CD4-positive, alpha-beta T cell treated with Interleukin-4 for 4 hours (primary cell): ENCODE measurements at places on chromosomes 5 and 9.
A peak's percentile ranks its signal among the peaks of the same experiment; 100 is the strongest.

GRCh38 chr5:58999804-59000203 lies 416.9 kb downstream of the RAB3C start:
- no peak for DNase-seq

- DNase-seq, result peak; percentile 15
Measured at GRCh38 chr9:92378865-92379560, 25.4 kb downstream of the OGN start.

- no peak for DNase-seq
Measured at GRCh38 chr5:140953234-140953633, 13.0 kb upstream of the PCDHAC2 start.

DNA sequence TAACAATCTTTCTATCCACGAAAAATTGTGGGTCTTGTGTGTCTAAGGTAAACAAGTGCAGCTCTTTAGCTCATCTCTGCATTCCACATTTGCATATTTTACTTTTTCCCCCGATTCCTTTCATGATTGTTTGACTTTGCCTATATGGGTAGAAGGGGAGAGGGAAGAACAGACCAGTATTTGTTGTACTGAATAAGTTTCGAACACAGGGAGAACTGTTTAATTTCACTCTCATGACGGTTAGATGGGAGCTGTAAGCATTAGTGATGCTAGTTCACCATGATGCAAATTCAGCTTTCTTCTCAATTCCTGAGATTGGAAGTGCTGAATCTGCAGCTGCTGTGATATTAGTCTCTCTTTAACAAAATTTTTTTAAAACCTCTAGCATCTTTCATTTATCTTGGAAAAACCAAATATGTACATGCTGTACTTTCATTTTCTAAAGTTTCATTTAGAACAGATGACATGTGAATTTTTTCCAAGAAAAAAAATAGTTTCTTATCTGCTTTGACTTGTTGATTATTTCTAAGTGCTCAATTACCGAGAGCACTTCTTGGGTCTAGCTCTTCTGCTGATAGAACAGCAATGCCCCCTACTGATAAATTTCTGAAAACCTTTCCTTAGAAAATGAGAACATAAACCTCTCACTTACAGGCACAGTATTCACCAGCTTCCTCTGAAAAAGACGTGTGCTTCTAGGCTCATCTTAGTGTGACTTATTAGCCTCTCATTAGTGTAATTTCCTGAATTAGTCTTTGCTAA lies 149.5 kb downstream of the BAAT start:
- DNase-seq, result no peak

DNA sequence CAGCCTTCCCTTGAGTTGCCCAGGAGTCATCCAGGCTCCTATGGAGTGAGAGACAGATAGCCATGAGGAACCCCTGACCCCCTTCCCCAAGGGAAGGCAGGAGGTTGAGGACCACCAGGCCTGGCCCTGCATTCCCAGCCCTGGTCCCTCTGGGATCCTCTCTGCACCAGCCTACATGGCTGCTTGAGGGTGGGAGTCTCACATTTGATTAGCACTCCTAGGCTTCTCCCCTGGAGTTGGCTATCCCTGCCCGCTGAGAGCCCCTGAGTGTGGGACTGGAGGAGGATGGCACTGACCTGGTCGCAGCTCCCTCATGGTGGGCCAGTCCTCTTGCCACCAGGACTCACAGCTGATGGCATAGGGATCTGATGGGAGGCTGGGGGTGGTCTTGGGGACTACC lies 46.7 kb downstream of the SAR1B start:
- DNase-seq, result no peak

DNA sequence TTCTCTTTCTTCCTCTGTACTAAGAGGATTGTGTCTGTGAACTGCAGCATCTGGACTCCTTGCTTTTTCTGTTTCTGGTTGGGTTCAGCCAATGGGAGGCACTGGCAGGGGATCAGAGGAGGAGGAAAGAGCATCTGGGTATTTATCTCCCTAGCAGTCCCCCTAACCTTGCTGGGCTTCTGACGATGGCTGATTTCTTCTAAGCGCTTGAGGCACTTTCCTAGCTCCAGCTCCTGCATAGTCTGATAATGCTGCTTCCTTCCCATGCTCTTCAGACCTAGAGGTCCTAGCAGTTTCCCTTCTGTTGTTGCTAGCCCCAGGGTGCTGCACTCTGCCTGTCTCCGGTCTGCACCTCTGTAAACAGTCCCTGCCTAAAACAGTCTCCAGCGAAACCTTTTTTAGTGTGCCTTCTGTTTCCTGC lies 225.1 kb downstream of the PDZD2 start:
- no peak for DNase-seq

DNA sequence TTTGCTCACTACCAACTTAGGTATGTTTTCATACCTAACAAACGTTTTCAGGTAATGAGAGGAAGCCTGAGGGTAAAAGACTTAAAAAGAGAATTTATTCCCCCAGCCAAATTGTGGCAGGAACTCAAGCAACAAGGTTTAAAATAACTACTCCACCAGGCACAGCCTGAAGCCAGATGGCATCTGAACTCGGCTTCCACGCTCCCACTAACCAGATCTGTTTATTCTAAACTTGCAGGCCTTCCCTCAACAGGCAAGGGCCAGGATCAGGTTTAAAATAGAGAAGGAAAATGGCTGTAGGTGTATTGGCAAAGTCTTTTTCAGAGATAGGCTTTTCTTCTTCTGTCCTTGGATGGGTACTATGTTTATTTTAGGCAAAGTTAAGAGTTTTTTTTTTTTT lies 89.4 kb downstream of the OTULIN start:
- DNase-seq, result no peak

- DNase-seq, result no peak
Measured at GRCh38 chr9:101453776-101454570, 18.4 kb upstream of the ALDOB start.

- no peak for DNase-seq
Measured at GRCh38 chr5:162429142-162429541, 361.6 kb downstream of the GABRG2 start.

- DNase-seq, result no peak
Measured at GRCh38 chr5:136776022-136776927, 410.9 kb upstream of the TRPC7 start.

DNA sequence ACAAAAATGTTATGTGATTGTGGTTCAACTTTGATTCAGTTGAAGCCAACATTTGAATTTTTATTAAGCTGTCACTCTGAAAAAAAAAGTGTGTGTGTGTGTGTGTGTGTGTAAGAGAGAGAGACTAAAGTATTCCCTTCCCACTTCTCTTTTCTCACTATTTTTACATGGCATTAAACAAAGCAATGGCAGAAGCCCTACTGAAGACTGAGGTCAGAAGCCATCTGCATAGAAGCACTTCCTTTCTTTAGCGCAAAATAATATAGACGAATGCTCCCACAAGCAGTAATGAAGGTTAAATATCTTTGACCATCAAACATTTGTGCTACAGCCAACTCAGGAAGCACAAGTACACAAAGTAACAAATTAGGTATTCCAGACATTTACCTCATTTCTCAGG lies 540.5 kb downstream of the KCTD16 start:
- DNase-seq, result no peak

DNA sequence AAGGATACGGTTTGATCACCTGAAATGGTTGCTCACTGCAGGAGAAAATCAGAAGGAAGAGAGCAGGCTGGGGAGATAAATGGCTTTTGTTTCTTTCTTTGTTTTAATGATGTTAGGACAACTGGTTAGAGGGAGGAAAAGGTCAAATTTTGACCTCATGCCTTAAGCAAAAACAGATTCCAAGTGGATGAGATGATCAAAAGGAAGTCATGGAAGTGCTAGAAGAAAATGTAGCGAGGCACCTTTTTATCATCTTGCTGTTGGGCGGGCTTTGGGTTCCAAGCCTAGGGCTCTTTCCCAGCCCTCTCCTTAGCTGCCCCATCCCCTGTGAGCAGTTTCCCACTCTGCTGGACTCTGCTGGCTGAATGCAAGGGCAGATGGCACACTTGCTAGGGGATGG lies 127.9 kb downstream of the ADAMTS2 start:
- no peak for DNase-seq

GRCh38 chr5:143771602-143772001 lies 40.4 kb upstream of the HMHB1 start:
- DNase-seq, result no peak

DNA sequence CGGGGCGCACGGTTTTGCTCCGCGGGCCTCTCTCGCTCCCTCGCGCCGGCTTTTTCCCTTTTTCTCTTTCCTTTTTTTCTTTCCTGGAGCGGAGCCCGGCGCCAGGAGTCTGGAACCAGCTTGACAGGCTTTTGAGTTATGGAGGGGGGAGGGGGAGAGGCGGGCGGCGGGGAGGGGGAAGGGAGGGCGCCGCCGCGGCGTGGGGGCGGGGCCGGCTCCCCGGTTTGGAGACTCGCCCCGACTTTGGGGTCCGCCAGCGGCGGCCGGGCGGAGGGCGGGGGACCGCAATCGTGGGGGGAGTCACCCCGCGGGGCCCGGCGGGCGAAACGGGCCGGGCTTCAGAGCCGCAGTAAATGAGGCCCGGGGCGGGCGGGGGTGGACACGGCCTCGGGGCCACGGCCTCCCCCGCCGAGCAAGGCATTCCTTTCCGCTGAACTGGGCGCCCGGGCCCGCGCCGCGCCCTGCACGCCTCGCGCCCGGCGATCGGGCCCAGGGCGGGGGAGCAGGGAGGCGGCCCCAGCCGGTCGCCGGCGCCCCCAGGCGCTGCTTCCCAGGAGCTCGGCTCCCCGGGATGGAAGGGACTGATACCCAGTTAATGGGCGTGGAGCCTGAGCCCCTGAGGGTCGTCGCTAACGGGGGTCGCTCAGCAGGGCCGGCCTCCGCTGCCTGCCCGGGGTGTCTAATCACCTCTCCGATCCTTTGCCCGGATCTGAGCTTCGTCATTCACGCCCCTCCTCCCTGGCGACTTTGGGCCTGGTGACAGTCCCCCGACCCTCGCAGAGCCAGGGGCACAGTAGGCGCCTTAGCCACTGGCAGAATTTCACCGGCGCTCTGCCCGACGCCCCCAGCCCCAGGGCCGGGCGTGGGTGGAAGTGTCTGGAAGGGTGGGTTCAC lies 138.1 kb downstream of the C9orf50 start:
- peak; percentile 33 for DNase-seq

GRCh38 chr5:54859316-54859715 lies 126.1 kb downstream of the ESM1 start:
- DNase-seq, result no peak

DNA sequence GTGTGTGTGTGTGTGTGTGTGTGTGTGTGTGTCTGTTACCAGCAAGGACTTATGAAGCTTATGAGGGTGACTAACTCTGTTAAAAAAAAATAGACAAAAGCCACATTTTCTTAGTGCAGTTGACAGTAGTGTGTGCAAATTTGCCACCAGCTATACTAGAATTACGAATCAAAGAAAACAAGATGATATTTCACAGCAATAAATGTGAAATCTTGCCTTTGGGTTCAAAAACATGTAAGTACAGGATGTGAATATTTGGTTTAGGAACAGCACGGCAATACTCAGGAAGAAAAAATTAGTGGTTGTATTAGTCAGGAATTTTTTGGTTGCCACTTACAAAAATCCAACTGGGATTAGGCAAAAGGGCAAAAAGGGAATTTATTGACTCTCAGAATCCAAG lies 117.4 kb downstream of the NPR3 start:
- DNase-seq, result no peak

DNA sequence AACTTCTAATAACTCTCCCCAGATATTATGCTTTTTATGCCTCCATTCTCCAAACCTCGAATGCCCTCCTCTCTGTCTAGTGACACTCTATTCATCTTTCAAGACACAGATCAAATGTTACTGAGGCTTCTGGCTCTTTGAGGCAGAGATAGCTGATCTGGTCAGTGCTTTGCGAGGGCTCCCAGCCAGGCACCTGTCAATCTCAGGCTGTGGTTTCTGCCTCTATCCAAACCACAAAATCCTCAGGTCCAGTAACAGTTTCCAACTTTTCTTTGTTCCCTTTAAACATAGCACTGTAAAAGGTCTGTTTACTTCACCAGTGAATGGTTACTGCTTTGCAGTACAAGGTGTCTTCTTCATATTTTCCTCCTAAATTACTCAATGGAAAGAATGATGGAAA lies 11.5 kb upstream of the STK32A start:
- no peak for DNase-seq

DNA sequence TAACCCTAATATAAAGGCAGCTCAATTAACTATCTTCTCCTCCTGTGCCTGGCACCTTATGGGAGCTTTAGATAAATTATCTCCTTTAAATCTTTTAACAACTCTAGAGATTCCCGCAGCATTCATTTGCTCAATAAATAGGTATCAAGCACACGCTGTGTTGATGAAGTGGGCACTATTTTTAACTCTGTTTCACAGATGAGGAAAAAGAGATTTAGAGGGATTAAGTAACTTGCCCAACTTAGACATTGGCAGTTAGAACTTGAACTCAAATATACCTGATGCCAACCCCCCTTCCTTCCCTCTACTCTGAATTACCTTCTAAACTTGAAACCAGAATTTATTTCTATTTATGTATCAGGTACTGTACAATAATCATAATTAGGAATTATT lies 112.4 kb downstream of the SH3TC2 start:
- no peak for DNase-seq

DNA sequence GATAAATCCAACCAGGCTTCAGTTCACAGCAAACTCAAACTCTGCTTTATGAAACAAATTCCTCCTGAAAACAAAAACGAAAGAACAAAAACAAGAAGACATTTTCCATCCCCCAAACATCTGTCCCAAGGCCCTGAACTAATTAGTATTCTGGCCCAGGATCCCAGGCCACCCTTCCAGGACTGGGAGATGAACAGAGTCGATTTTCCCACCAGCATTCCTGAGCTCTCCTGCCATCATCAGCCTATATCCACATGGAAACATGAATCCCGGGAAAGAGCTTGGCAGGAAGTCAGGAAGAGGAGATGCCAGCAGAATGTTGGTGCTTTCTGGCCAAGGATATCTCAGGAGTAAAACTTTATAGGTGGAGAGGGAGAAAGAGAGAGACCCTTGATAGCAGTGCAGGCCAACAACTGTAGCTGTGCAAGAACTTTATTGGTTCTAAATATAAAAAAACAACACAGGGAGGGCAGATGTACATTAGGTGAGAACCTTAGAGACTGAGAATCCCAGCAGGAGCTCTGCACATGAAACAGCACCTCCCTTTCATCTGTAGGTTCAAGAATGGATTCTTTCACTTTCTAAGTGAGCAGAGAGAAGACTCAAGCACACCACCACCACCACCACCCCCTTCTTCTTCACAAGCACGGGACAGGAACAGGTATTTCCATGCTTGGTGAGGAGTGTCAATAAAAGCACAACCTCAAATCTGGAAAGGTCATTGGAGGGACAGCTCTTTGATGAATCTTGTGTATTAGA lies 190.7 kb upstream of the TAS2R1 start:
- no peak for DNase-seq

DNA sequence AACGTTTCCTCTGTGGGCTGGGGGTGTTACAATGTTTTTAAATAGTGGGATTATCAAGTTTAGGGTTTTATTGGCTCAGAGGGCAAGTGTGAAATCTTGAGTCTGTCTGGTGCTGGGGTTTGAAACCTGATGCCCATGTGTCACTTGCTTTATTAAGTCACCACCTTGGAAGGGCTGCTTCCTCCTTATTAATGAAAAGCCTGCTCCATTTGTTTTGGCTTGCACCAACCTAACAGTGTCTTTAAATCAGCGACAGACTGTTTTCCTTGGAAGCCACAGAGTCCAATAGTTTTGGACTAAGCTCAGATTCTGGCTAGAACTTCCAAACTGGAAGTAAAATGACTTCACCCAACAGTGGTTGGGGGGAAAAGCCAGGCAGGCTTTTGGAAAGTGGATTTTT lies 10.7 kb upstream of the PALM2AKAP2 start:
- DNase-seq, result no peak

GRCh38 chr5:66002415-66002814 lies 76.0 kb downstream of the ERBIN start:
- DNase-seq, result no peak
